ENCODE measurements at places on chromosomes 2 and 18. TPM values are rescaled to one million over a fixed set of nuclear protein-coding genes. Genes with fewer than 3 reads are reported as not detected.

DNA sequence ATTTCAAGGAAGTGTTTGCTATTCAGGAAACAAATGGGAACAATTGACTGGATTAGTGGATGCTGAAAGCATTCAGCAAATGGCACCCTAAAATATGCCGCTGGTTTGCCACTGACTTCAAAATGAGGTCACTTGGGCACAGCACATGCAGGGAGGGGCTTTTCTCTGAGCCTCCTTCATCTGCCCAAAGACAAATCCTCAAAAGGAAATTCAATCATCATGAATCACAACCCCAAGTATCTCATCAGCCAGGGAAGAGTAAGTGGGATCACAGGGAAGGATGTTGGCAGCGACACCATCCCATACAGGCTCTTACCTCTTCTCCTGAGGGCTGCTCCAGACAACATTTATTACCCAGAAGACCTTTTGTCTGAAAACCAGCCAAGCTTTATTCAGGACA is 14.4 kb upstream of the SP140L start:
- DNase-seq: no peak

MYOM1 gene
- 1.4 TPM for total RNA-seq

DNA sequence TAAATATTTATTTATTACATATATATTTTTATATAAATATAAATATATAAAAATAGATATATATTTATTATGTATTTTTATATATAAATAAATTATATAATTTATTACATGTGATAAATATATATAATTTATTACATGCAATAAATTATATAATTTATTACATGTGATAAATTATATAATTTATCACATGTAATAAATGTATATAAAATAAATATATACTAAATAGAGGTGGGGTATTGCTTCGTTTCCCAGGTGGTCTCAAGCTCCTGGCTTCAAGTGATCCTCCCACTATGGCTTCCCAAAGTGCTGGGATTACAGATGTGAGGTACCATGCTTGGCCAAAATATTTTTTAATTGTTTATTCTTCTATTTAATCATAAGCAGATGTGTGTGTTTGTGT is 3.6 kb upstream of the G6PC2 start:
- DNase-seq: no peak

CFAP221 gene
- total RNA-seq: 3.0 TPM

C2orf80 gene
- total RNA-seq: 1.0 TPM

DNA sequence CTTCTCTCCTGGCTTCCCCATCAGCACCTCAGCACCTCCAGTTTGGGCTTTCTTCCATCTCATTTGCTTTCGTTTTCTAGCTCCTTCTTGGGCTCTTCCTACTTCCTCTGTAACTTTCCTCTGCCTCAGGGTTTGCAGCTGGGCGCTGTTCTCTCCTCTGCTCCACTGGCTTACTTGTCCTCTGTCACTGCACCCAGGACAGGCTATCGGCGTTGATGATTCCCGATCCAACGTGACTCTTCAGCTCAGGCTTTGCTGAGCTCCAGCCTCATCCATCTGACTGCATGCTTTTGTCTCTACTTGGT is 362.4 kb downstream of the CYRIA start:
- DNase-seq: no peak

DNA sequence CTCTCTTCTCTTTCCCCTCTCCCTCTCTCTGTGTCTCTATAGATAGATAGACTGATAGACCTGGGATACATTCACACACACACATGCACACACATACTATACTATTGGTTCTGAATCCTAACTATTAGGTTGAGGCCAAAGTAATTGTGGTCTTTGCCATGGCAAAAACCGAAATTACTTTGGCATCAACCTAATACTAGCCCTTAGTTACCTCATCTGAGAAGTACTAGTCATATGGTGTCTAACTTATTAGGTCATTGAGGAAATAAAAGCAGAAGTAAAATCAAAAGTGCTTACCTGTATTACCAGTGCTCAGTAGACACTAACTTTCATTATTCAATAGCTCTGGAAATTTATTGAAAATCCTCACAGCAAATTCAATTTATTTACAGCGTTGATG is 451.5 kb downstream of the EPHA4 start:
- no peak for DNase-seq

GRCh38 chr2:170887496-170887895 is 41.6 kb upstream of the GORASP2 start:
- no peak for DNase-seq

GRCh38 chr2:160411167-160411566 is 82.4 kb downstream of the RBMS1 start:
- no peak for DNase-seq

IL1B gene
- total RNA-seq: not detected

GRCh38 chr2:110146945-110147332 is 31.3 kb upstream of the MALL start:
- DNase-seq: no peak

KDSR gene
- 35.7 TPM for total RNA-seq

ALPG gene
- total RNA-seq: not detected

DNA sequence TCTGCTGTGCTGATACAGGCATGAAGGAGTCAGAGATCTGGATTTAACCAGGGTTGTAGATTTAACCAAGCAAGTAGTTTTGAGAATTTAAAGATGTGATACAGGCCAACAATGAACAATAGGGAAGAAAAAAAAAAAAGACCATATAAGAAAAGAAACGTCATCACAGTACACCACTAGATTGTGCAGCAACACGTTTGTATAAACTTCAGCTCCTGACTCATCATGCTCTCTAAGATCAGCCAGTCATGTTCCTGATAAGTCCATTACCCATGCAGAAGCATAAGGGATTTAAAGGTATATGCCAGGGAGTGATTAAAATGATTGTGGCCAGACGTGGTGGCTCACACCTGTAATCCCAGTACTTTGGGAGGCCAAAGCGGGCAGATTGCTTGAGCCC is 22.3 kb upstream of the ERICH2 start:
- no peak for DNase-seq

- no peak for DNase-seq
Observed at GRCh38 chr2:150319658-150320555, 167.6 kb downstream of the RND3 start.

- DNase-seq: no peak
Observed at GRCh38 chr2:73896362-73897239, 3.8 kb downstream of the ACTG2 start.

- no peak for DNase-seq
Observed at GRCh38 chr2:171785450-171785849, 98.2 kb downstream of the DYNC1I2 start.

HRH4 gene
- not detected for total RNA-seq

SLC8A1 gene
- 4.7 TPM for total RNA-seq

All from neural crest cell (in vitro differentiated cells).